ENCODE measurements at places on chromosomes 16 and 17.

DNA sequence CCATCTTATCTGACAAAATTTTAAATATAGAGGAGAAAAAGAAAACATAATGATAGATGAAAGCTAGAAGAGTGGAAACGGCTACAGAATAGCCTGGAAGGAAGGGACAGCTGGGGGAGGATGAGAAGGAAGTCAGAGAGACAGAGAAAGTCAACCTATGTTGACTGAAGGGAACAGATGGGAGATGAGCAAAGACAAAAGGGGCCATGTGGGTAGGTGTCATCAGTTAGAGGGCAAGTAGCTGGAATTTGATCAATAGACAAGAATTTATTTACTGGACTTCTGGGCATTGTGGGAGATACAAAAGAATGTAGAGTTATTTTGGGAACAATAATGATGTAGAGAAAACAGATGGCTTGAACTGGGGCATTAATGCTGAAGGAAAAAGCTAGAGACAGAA, 194.4 kb downstream of the ANKFN1 start:
- DNase-seq, result no peak

GRCh38 chr17:249236-249993, 68.0 kb upstream of the DOC2B start:
- no peak for DNase-seq

GRCh38 chr16:70520612-70521297, 2.6 kb downstream of the COG4 start:
- DNase-seq, result no peak

DNA sequence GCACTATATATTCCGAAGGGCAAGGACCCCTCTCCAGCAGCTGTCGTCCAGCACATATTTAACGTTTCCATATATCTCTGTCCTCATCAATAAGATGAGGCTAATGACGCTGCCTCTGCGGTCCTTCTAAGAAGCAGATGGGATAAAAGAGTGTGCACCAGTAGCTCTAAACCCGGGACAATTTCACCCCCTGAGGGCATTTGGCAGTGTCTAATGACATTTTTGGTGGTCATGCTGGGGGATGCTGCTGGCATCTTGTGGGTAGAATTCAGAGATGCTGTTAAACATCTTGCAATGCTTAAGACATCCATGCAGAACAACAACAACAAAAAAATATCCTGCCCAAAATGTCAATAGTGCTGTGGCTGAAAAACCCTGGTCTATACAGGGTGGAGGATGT, 372.9 kb downstream of the CDH13 start:
- no peak for DNase-seq

DNA sequence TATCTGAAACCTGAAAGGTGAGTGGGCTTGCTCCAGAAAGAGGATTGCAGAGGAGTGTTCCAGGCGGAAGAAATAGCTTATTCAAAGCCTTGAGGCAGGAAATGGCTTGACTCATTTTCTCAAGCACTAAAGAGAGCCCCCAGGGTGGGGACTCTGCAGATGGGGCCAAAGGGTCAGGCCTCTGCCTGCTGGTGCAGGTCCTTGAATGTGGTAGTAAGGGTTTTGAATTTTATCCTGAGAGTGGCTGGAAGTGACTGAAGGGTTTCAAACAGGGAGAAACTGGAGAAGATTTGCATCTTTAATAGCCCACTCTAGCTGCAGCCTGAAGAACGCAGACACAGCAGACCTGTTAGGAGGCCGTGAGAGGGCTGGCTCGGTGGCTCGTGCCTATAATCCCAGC, 144.4 kb downstream of the CCT6B start:
- no peak for DNase-seq

DNA sequence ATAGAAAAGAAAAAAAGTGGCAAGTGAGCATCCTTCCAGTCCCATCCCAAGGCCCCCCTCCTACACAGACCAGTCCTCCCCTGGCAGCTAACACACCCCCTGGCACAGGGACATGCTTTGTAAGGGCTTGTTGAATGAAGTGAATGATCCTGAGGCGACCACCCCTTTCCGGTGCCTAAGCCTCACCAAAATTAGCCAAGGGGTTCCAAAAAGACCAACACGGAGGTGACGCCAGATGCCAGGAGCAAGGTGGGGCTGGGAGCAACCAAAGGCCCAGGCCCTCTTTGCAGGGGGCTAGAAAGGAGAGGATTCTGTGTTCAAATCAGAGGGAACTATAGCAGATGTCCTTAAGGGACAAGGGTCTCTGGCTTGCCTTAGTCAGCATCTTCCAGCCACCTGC, 5.5 kb downstream of the KRT35 start:
- DNase-seq, result no peak

DNA sequence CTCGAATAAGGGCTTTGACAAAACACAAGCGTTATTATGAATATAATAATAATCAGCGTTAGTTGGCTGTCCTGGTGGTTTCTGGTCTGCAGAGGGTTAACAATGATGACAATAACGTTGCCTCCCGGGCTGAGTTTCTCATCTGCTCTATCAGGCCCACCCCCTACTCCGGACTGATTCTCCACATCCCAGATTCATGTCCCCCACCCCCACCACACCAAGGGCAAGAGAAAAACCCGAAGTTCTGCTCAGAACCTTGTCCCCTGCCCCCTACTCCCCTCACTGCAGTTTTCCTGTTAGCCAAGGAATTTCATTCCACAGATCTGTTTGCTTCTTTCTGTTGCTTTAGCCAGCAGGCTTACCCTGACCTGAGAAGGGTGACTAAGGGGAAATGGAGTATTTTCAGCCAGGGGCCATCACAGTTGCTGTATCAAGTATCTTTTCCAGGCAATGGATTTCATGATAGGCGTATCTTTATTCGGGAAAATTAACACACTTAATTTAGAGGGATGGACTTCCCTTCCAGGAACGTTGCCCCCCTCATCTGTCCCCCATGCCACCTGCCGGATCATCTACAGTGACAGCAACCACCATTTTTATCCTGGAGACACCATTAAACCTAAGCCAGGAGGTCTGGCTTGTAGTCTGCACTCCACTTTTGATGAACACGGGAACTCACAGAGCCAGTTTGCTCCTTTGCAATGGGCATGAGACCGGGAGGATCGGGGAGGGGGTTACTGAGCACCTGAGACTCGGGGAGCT, 23.7 kb downstream of the ALOX15 start:
- DNase-seq, result no peak

- DNase-seq, result no peak
These were observed 62.6 kb downstream of the CPPED1 start for GRCh38 chr16:12740986-12741610.

GRCh38 chr17:32516940-32517701, 30.3 kb downstream of the CDK5R1 start:
- no peak for DNase-seq

GRCh38 chr17:74860872-74861661, 1.4 kb upstream of the GRIN2C start:
- DNase-seq, result no peak

- DNase-seq, result no peak
These were observed 31.5 kb downstream of the LMF1 start for GRCh38 chr16:939311-939710.
